ENCODE measurements at places on chromosomes 12 and 14. TPM values are rescaled to one million over a fixed set of nuclear protein-coding genes. Genes with fewer than 3 reads are reported as not detected.

Gene CYP27B1
- 0.94 TPM for total RNA-seq

Gene BCL2L2
- total RNA-seq = 121 TPM

Gene IL26
- not detected for total RNA-seq

Gene MANSC4
- total RNA-seq = not detected

Gene HOXC13
- not detected for total RNA-seq

Gene TRHDE
- total RNA-seq = 54.5 TPM

GRCh38 chr12:76384560-76384959 lies 36.3 kb upstream of the BBS10 start:
- DNase-seq = no peak

DNA sequence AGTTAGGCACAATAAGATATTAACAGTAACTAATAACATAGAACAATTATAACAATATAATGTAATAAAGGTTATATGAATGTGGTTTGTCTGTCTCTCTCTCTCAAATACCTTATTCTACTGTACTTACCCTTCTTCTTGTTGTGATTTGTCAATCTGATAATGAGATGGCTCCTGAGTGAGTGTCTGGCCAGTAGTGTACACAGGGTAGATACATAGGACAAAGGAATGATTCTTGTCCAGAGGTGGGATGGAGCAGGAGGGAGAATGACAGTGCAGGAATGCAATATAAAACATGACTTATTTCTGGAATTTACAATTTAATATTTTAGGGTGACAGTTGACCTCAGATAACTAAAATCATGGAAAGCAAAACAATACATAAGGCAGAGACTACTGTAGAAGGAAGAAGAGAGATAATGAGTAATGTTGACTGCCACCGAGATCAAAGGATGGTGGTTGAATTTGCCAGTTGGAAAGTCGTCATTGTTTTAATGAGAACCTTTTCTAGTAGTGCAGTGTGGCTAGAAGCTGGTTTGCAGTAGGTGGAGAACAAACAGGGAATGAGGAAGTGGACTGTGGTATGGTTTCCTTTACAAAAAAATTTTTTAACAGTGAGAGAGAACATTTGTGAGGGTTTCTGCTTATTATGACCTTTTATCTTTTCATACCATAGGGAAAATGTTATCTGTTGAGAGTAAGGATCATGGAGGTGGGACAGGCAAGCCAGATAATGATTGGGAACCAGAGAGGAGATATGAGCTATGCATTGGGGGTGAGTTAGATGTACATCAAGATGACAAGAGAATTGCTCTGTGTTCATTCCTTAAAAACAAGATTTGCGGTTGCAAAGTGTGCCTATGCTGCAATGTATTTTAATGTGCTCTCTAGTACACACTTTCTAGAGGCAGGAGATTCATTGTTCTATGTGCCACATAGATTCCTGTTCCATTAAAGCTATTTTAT lies 458.3 kb downstream of the BTG1 start:
- DNase-seq = no peak

DNA sequence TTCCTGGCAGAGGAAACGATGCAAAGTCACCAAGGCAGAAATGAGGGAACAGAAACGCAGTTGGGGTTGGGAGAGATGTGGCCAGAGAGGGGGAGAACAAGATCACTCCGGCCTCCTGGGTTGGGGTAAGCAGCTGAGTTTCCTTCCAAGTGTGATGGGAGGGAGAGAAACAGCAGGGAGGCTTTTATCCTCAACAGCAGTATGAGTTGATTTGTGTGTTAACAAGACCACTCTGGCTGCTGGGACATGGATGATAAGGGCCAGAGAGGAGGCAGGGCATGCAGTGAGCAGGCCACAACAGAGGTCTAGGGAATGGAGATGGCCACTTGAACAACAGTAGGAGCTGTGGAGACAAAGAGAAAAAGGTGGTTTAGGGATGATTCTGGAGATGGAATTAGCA lies 66.8 kb downstream of the GLRX5 start:
- no peak for DNase-seq

DNA sequence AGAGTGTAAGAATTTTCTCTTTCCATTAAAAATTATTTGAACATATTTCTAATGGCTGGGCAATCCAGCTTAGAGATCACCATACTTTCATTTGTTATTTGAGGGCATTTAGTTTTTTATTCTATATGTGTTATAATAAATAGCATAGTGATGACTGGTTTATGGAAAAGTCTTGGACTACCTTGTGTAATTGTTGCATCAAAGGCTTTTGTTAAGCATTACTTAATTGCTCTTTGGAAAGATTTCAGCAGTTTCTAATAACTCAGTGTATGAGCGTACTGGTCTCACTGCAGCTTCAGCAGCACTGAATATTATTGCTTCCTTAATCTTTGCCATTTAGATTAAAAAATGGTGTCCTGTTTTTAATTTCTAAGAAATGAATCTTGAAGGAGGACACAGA lies 22.8 kb downstream of the TMEM19 start:
- DNase-seq = no peak

DNA sequence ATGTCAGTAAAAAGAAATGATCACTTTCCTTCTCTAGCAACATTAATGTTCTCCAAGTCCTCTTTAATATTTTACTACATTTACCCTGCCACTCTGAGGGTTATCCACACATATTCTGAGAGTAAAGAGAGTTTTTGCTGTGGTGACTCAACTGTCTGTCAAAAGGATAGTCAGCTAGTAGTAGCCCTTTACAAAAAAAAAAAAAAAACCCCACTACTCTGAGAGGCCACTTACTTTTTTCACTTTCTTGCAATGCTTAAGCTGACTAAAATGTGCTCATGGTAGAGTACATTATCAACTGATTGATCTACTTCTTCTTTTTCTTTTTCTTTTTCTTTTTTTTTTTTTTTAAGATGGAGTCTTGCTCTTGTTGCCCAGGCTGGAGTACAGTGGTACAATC lies 27.6 kb upstream of the PPM1A start:
- no peak for DNase-seq

- DNase-seq = no peak
These were observed 42.2 kb downstream of the JAG2 start for GRCh38 chr14:105126126-105126980.

GRCh38 chr12:104741077-104741476 lies 217.0 kb downstream of the SLC41A2 start:
- no peak for DNase-seq

- no peak for DNase-seq
These were observed 67.6 kb downstream of the ARF6 start for GRCh38 chr14:49960453-49960852.

- no peak for DNase-seq
These were observed 171.1 kb downstream of the PRKCH start for GRCh38 chr14:61492474-61492873.

- peak; percentile 18 for DNase-seq
These were observed 53.6 kb downstream of the AKAP6 start for GRCh38 chr14:32382704-32383103.

DNA sequence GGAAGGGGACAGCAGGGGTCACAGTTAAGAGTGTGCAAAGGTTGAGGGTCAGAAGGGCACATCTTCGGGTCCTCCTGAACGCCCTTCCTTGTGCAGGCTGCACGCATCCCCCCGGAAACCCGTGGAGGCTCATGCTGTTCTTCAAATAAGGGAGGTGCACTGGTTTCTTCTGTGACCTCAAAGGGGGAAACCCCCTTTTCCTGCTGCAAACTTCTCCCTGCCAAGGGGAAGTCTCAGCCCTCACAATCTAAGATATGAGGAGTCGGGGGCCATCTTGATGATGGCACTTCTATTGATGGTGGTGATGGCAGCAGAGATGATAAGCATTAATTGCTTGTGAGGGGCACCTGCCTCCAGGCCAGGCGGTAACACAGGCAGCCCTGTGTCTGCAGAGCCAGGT lies 40.0 kb downstream of the ISCA2 start:
- no peak for DNase-seq

GRCh38 chr14:61695695-61696527 lies 598 bp downstream of the HIF1A start:
- peak; percentile 47 for DNase-seq
